ENCODE measurements at places on chromosomes 7 and 10.

DNA sequence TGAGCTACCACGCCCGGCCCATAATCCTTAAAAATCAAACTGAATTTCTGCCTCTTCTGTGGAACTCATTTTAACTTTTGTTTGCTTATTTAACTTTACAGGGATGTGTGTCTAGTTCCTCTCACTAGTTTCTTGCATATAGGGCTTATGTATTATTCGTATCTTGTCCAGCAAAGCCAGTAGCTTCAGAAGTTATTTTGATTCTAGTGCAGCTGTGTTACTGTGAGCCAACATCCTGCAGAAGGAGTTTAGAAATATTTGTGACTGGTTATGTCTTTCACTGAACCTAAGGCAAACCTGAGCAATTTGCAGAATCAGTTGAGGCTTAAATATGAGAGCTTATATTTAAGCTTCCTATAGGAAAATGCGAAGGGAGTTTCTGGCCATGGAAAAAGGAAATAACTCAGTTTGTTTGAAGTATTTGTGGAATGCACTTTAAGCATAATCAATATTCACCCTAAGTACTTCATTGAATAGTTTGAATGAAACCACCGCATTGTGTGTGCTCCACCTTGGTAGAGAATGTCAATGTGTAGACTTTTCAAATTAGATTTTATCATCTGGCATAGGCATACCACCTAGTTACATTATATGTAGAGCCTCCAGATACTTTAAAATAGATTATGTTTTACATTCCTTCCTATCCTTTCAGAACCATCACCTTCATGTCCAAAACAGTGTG lies 90.8 kb downstream of the MCU start:
- no peak for DNase-seq

- DNase-seq = no peak
Observed at GRCh38 chr10:81013771-81014170, 476.1 kb downstream of the SH2D4B start.

- DNase-seq = no peak
Observed at GRCh38 chr7:13021566-13022300, 334.3 kb downstream of the ARL4A start.

DNA sequence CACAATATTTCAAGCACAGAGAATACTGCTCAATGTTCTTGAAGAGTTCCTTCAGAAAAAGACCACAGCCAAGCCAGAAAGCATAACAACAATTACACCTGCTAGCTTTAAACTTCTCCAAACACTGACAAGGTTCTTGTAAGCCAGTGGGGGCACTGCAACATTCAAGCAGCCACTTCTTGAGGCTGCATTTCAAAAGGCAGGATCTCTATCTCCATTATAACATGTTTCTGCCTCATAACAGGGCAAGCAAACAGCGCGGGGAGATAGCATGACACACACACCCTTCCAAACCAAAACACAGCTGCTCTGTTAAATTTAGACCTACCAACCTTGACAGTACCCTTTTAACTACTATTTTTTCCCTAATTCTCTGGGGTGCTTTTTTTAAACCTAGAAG lies 30.8 kb downstream of the CHCHD3 start:
- DNase-seq = no peak

- DNase-seq = no peak
Observed at GRCh38 chr7:22287412-22287811, 69.5 kb downstream of the RAPGEF5 start.

- DNase-seq = no peak
Observed at GRCh38 chr7:17492437-17492836, 194.0 kb downstream of the AHR start.

GRCh38 chr10:28236591-28236990 lies 66.3 kb downstream of the MPP7 start:
- DNase-seq = no peak

- DNase-seq = no peak
Observed at GRCh38 chr7:7959979-7960670, 8.5 kb upstream of the GLCCI1 start.

DNA sequence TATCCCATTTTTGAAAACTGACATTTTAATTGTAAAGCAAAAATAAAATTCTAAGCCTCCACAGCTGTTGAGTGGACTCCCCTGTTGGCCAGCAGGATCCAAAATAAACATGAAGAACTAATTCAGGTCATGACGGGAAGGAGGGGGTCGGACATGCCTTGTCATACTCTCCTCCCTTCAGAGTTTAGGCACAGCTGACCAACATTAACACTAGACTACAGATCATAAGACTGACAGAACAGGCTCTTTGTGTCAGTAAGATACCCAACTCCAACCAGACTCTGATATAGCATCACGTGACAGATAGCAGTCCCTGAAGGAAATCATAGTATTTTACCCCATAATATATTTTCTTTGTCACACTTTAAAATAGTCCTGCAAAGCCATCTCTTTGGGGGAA lies 20.9 kb upstream of the ZNF12 start:
- DNase-seq = no peak
